ENCODE measurements at places on chromosomes 2 and 18.
A peak's percentile ranks its signal among the peaks of the same experiment; 100 is the strongest.

DNA sequence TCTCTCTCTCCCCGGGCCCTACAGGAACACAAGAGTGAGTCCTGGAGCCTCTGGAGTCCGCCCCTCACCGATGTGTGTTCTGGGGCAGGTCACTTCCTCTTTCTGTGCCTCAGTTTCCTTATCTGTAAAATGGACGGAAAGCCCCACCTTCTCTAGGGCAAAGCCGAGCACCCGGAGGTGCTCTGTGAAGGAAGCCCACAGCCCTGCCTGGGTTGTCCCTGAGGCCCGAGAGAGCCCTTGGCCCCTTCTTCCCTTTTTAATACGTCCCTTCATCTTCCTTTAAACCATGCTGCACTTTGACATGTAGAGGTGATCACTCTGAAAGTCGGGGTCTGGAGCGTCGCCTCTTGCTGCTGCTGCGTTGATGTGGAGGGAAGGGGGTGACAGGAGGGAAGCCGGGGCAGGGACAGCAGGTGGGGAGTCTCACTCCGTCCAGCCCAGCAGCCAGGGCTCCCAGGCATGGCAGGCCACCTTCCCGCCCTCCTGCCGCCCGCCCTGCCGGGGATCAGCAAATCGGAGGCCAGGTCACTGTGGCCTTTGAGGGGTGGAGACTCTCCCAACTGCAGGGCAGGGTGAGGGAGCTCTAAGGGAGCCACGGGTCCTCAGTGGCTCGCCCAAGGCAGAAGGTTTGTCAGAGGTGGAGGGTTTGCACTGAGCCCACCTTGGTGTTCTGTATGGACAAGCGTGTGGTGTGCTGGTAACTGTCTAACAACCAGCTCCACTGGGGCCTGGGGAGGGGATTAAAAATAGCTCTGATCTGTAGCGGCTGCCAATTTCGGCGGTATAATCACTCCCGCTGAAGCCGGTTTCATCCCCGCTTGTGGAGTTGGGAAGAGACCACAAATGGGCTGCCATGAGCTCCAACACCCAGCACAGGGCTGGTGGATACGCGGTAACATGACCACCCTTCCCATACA lies 135.9 kb upstream of the ID2 start:
- DNase-seq, result no peak

DNA sequence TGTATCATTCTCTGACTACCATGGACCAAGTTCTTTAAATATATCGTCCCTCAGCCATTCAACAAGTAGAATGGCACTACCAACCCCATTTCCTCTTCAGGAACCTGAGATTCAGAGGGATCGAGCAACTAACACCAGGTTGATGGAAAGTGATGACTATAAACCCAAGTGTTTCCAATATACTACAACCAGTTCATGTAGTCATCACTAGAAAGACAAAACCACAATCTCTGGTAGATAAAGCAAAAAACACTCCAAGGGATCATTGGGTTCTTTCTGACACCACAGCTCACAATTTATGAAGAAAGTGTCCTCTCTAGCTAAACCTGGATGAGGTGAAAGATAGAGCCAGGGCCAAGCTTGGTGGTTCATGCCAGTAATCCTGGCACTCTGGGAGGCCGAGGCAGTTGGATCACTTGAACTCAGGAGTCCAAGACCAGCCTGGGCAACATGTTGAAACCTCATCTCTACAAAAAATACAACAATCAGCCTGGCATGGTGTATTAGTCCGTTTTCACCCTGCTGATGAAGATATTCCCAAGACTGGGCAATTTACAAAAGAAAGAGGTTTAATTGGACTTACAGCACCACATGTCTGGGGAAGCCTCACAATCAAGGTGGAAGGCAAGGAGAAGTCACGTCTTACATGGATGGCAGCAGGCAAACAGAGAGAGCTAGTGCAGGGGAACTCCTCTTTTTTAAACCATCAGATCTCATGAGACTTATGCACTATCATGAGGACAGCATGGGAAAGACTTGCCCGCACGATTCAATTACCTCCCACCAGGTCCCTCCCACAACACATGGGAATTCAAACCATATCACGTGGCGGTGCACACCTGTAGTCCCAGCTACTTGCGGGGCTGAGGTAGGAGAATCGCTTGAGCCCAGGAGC lies 2.2 kb downstream of the CD226 start:
- no peak for DNase-seq

GRCh38 chr2:157793053-157793612 lies 83.0 kb downstream of the ACVR1 start:
- no peak for DNase-seq

- no peak for DNase-seq
Observed at GRCh38 chr18:56986829-56987228, 160.1 kb upstream of the BOD1L2 start.

DNA sequence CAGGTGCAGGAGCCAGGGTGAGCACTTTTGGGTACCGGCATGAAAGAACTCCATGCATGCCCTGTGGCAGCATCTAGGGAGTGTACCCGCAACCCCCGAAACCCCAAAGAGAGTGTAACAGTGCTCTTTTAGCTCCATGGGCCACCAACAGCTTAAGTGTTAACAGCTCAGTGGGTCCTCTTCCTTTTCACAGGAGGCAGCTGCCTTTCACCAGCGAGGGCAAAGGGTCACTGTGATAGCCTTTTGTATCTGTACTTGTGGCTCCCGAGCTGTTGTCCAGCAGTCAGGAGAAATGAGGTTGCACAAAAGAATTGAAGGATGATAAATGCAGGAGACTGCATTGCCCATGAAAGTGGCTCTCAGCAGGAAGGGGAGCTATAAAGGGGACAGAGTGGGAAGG lies 1166.3 kb upstream of the ACVR2A start:
- DNase-seq, result no peak

DNA sequence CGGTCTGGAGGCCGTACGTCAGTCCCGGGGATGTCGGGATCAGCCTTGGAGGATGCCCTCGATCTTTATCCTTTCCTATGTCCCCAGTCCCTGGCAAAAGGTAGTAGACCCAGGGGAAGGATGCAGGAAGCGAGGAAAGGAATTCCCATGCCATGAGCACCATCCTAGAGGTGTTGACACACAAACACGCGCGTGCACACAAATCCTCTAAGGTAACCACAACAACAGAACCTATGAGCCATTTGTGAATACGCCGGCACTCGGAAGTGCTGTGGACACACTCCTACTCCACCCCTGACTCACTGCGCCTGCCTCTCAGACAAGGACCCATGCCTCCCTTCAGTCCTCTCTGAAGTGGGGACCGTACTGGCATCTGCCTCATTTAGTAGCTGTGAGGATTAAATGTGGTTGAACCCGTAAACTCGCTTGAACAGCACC lies 11.3 kb upstream of the MLPH start:
- DNase-seq, result peak; percentile 13

DNA sequence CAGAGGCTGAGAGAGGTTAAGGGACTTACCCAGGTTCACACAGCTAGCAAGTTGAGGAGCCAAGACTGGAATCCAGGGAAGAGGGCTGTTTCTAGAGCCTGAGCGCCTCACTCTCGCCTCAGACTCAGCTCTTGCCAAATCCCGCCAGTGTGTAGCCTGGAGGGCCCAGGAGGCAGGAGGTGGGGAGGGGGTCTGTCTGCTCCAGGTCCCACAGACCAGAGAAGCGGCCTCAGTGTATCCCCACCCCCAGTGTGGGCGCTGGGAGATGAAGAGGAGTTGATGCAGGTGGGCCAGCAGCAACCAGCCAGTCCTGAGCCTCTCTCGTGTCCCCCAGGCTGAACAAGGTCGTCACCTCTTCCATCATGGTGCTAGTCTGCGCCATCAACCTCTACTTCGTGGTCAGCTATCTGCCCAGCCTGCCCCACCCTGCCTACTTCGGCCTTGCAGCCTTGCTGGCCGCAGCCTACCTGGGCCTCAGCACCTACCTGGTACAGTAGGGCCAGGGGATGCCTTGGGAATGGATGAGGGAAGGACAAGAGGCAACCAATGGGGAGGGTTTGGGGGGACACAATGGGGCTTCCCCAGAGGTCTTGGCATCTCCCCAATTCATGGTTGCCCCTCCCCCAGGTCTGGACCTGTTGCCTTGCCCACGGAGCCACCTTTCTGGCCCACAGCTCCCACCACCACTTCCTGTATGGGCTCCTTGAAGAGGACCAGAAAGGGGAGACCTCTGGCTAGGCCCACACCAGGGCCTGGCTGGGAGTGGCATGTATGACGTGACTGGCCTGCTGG lies 5.2 kb upstream of the CTDSP1 start:
- no peak for DNase-seq

DNA sequence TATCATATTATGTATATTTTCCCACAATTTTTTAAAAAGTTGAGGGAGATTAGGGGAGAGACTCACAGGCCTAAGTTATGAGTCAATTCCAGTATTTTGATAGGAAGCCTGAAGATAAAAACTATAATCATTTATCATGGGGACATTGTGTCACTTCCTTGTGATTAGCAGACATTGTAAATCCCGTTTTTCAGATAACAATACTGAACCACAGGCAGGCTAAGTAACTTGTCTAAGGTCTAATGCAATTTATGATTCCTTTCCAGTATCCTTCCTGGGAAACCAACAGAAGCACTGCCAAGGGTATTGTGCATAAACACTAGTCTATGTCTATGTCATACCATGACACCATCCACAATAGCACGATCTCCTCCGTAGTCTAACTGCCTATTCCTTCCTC lies 235.2 kb upstream of the PIK3C3 start:
- no peak for DNase-seq

DNA sequence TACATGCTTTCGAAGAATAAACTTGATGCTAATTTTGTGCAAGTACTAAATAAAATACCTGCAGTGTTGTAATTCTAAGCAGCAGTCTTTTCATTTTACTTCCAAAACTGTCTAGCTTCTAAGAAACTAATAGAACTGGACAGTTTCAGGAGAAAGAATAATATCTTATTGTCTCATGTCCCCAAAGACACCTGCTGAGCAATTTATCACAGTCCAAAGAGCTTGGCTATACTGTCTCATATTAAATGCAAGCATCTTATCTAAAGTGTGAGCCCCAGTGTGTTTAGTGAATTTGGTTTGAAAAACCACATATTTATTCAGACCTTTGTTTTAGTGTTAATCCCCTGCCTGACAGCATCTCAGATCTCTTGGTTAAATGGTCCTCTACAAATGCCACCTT lies 374.3 kb downstream of the TMX3 start:
- DNase-seq, result no peak

DNA sequence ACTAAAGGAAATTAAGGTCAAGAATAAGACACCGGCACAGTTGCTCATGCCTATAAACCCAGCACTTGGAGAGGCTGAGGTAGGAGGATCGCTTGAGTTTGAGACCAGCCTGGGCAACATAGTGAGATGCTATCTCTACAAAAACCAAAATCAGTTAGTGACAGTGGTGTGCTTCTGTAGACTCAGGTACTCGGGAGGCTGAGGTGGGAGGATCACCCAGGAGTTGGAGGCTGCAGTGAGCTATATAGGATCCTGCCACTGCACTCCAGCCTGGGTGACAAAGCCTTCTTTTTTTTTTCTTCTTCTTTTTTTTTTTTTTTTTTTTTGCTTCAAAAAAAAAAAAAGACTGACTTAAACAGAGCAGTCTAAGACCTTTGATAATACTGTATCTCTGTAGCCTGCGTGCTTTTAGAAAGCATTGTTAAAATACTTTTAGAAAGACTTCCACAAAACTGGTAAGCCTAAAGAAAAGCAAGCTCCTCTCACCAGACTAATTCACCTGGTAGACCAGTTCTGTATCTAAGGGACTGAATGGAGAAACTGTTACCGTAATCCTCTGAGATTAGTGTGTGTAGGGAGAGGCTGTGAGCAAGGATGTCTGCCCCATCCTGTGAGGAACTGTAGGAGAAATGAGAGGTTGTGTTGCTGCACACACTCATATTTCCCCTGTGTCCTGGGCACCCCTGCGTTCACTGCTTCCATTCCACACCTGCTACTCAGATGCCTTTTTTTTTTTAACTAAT lies 10.8 kb downstream of the RAB12 start:
- DNase-seq, result no peak

DNA sequence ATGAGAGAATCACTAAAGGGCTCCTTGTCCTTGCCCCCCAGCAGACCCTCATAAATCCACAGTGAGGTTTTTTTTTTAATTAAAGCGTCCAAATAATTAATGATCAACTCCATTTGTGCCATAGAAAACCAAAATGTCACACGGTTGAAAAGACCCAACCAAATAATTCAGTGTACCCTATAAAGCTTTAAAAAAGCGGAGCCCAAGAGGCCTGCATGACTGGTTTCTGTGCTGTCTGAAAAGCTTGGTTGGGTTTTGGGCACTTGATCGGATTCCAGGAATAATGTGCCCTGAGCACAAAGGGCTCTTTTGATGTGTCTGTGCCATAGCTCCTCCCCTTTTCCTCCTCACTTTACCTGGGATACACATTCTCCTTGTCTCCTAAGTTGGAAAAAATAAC lies 523.2 kb downstream of the TNS1 start:
- no peak for DNase-seq

DNA sequence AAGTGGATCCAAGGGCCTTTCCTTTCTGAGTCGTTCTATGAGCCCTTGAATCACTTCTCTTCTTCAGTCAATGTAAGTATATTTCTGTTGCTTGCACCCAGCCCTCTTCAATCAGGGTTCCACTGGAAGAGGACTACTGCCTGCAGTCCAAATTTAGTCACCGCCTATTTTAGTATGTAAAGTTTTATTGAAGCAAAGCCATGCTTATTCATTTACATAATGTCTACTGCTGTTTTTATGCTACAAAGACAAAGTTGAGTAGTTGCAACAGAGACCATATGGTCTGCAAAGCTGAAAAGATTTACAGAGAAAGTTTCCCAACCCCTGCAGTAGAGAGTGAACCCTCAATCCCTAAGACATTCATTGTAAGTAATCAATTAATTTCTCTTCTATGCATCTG lies 332.5 kb upstream of the TNP1 start:
- DNase-seq, result no peak

DNA sequence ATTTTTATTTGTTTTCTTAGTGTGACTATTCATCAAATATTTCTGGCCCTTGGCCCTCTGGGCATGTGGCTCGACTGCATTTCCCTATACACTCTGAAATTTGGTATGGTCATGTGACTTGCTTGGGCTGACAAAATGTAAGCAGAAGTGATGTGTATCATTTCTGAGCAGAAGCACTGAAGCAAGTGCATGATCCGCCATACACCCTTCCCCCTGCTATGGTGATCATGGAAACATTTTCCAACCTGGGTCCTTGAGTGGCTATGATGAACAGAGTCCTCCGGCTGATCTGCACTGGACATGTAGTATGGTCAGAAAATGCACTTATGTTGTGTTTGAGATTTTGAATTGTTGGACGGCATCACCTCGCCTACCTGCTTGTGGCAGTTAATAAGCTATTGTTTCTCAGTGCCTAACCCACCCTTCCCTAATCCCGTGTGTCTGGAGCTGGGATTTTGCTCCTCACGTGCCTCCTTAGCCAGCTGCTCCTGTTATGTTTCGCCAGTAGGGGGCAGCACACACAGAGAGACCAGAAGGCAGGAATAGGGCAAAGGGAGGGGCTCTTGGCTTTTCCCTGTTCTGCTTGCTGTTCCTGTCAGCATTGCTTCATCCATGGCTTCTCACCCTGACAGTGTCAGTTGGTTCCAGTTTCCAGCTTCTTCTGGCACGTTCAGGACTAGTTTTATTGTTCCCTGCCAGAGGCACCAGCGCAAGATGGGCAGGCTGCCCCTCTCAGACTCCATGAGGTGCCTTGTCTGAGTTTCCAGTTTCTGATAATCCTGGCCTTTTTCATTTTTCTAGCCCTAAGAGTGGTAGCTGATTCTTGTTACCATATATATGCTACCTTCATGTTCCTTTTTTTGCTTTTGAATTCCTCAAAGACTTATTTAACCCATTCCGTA lies 207.4 kb downstream of the ARL6IP6 start:
- DNase-seq, result no peak

- DNase-seq, result peak; percentile 16
Observed at GRCh38 chr18:48007955-48008701, 77.7 kb upstream of the SMAD2 start.

Data from activated CD4-positive, alpha-beta T cell treated with anti-CD3 and anti-CD28 coated beads for 1 hour (primary cell).